ENCODE measurements at places on chromosomes 7 and 10.

DNA sequence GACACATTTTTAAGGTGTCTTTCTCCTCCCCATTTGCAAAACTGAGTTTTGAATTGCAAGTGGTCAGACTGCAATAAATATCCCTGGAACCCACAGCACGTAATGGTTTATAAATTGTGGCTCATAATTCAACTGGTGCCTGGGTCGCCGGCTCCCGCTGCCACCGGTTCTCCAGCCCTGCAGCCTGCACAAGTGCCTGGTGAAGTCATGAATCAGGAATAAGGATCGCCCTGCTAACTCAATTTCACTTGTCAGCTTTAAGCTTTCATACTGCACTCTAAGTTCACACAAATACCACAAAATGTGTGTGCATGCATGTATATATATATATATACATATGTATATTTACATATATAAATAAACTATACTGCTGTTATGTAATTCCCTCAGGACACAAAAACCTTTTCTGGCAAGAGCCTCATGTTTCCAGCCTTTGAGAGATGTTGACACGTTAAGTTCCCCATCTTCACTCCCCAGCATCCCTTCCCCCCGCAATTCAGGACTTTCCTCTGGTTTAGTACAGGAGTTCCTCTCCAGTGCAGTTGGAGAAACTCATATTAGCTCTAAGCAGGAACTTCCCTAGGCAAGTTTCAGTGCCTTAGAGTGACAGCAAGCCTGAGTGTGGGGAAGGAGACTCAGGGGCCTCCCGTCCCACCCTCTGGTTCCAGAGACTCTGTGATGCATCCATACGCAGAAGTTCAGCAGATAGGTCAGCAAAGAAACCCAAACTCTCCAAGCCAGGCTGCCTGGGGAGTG lies 129.2 kb upstream of the UNC5B start:
- DNase-seq = no peak

- DNase-seq = no peak
Observed at GRCh38 chr7:290554-291372, 793 bp downstream of the FOXL3 start.

DNA sequence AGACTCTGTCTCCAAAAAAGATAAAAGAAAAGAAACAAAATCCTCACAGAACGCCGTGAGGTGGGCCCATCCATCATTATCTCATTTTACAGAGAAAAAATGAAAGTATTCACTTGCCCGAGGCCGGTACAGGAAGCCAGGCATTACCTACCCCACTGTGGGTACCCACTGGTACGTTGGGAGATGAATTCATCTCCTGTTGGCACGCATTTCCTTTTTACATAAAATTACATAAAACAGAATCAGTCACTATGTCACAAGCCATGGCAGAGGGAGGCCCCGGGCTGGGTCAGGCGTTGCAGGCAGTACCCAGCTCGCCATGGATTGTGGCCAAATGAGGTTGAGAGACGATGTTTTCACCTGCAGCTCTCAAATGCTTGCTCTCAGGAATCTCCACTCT lies 38.6 kb upstream of the TNRC18 start:
- no peak for DNase-seq

GRCh38 chr7:20269726-20270125 lies 52.5 kb upstream of the MACC1 start:
- no peak for DNase-seq

GRCh38 chr10:76032700-76033039 lies 601.2 kb downstream of the LRMDA start:
- DNase-seq = no peak

- no peak for DNase-seq
Observed at GRCh38 chr7:139860090-139860775, 31.2 kb downstream of the TBXAS1 start.

GRCh38 chr7:148772297-148773089 lies 73.8 kb downstream of the CUL1 start:
- DNase-seq = peak; percentile 51

DNA sequence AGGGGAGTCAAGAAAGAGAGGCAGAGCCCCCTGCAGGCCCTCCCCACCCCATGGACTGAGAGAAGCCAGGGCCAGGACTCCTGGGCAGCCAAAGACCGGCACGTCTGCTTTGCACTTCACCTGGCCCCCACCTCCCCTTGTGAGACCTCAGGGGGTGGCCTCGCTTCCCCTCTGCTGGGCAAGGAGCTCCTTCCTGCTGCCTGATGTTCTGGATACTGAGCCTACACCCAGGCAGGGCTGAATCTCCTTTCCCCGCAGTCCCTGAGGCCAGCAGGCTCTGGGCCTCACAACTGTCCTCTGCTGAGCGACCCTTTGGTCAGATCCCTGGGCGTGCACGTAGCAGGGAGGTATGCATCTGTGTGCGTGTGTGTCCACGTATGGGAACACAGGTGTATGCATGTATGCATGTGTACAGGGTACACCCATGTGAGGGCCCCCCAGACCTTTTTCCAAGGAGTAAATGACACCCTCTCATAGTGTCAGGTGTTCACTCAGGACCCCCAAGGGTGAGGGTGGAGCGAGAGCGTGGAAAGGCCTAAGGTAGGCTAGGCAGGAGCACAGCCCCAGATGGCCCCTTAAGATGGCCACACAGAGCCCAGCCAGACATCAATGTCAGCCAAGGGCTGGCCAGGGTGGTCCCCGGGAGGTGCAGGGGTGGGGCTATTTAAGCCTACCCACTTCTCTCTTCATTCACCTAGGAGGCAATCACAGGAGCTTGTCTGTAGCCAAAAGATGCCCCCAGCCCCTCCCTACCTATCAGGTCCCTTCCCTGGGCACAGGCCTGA lies 1.9 kb upstream of the RET start:
- DNase-seq = no peak

DNA sequence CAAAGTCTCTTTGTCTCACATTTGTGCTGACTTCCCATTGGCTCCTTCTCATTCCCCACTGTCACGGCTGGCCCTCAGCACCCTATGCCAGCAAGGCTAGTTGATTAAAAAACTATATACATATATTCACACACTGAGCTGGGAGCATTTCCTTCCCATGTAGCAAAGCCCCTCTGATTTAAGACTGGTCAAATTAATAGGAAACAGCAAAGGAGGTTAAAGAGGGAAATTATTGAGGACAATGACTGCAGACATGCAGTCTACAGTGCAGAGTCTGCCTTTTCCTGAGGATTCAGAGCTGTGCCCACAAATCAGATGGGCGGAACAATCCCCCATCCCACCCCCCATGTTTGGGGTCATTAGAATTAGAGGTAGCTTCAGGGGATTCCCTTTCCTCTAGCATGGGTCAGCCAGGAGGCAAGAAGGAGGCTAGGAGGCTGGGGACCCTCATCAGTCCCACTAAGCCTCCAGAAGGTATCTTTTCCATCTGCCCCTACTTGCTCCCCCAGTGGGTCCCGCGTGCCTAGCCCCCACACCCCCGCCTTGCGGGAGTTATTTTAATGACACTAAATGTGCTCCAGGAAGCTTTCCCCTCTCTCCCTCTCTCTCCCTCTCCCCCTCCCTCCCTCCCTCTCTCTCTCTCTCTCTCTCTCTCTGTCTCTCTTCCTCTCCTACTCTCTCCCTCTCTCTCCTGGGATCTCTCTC lies 9.8 kb upstream of the DLX6 start:
- DNase-seq = no peak

DNA sequence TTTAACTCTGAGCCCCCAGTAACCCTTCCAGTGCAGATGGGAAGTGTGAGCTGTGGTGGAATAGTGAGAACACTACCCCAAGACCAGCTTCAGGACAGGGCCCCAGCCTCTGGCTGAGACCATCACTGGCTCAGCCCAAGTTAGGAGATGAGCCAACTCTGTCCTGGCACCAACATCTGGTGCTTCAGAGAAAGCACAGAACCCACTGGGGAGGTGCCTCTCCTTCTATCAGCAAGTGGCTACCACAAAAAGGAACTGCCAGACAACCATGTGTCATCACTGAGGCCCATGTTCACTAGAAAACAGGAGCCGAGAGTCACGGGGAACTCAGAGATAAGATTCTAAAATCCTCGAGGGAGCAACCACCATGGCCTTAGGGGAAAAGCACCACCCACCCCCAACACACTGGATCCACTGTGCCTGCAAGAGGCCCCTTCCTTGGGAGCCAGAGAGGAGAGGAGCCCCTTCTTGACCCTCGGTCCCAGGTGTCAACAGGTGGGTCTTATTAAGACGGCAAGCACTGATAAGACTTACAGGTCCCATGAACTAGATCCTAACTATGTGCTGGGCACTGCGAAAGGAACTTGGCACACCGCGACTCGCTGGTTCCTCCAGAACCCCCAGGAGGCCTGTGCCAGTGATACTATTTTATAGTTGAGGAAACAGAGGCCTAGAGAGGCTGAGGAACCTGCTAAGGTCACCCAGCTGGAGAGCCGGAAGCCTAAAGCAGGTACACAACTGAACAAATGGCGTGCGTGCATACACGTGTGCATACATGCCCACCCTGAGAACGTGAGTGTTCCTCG lies 102.7 kb downstream of the FAM53B start:
- no peak for DNase-seq

DNA sequence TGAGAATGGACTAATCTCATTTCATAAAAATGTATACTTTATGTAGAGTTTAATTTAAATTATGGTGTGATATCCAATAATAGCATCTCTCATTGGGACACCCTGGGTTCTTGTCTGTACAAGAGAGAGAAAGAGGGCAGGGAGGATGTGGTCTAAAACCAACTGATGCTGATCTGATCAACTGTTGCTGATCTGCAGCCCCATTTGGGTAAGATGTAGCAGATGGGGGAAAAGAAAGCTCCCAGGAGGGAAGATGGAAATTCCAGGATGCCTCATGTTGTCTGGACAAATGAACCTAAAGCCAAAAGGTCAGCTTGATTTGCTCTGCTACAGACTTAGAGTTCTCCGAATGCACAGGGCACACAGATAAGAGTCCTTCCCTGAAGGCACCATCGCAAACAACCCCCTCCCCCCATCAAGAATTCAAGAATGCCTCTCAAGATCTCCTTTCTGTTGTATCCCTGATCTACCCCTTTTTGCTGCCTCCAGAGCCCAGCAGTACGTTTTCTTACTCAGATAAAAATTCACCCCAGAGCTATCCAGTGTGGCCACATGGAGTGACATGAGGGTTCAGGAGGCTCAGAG lies 171.4 kb upstream of the INHBA start:
- DNase-seq = no peak

GRCh38 chr7:22812353-22812752 lies 10.3 kb downstream of the TOMM7 start:
- DNase-seq = no peak

DNA sequence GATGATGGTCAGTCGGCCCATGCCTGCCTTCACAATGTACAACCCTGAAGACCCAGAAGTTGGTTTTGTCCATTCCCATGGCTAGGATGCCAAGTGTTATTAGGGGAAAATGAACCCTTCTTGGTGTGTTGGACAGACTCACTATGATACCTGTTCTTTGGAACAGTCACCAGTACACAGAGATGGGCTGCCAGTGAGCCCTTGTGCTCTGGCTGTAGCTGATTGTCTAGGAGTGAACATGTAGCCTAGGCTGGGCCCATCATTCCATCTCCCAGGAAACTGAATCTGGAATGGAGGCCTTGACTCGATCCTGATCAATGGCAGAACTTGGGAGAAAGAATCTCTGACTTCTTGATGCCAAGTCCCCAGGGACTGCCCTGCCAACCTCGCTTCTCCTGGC lies 188.9 kb downstream of the EVX1 start:
- DNase-seq = no peak

DNA sequence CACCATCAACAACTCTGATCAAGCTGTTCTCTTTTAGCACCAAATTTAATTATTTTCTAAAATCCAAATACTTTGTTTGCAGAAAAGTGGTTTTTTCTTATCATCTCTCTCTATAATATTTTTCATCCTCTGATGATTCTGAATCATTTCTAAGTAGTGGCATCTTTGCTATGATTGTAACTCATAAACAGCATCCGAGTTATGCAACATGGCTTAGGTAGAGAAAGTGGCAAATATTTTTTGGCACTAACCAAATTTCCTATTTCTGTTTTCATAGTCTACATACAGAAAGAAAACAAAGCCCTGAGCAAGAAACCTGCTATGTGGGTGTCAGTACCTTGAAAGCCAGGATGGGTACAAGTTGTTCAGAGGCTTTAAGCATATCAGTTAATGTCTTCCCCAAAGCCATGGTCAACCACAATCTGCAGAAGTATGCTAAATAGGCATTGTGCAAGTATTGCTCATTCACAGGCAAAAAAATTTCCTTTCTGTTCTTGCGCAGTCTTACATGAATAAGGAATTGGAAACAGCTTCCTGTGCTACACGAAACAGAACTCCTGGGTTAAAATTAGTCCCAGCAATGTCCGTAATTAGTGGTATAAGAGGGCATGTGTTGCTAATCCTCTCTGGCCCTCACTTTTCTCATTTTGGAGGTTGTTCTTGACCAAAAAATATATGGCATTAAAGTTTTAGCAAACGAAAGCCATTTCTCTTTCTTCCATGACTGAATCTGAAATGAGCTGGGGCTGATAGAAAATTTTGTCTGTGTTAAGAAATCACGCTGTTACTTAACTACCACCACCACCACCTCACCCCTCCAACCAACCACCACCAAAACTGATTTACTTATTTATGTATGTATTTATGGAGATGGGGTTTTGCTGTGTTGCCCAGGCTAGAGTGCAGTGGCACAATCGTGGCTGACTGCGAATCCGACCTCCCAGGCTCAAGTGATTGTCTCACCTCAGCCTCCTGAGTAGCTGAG lies 325.6 kb upstream of the MAGI2 start:
- no peak for DNase-seq

- DNase-seq = no peak
Observed at GRCh38 chr7:44622342-44623151, 16.1 kb downstream of the OGDH start.

- no peak for DNase-seq
Observed at GRCh38 chr10:19683960-19684359, 132.3 kb upstream of the PLXDC2 start.
